Foreskin fibroblast (primary cell): ENCODE measurements at places on chromosomes 11 and 22.
A peak's percentile ranks its signal among the peaks of the same experiment; 100 is the strongest.

DNA sequence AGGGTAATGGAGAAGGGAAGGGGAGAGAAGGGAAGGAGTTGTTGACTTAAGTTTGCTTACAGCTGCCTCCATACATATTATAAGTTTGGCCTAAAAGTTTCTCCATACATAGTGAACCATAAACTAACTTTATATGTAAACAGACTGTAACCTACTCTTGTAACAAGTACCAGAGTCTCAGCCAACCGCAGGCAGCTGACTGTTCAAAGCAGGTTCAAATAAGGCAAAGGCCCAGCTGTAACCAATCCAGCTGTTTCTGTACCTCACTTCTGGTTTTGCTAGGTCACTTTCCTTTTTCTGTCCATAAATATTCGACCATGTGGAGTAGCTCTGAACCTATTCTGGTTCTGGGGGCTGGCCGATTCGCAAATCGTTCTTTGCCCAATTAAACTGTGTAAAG, 591.2 kb downstream of the INSC start:
- DNase-seq, result no peak

GRCh38 chr11:126080161-126080941, 17.7 kb upstream of the CDON start:
- no peak for DNase-seq

DNA sequence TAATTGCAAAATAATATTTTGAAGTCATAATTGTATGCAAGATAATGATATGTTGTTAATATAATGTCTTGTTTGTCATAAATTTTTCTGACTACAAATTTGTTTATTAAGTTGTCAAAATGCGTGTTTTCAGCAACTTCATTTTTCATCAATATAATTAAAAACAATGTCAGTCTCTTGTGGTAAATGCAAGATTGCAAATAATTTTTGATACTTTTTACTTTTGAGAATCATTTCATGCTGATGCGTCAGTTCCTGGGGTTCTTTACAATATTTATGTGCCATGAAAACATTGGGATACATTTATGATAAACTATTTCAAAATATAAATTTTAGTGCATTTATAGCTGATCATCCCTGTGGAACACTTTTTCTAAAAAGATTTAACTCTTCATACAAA, 1504.8 kb downstream of the BRD1 start:
- no peak for DNase-seq

- peak; percentile 88 for DNase-seq
Observed at GRCh38 chr22:29780748-29781676, 13.8 kb downstream of the UQCR10 start.

DNA sequence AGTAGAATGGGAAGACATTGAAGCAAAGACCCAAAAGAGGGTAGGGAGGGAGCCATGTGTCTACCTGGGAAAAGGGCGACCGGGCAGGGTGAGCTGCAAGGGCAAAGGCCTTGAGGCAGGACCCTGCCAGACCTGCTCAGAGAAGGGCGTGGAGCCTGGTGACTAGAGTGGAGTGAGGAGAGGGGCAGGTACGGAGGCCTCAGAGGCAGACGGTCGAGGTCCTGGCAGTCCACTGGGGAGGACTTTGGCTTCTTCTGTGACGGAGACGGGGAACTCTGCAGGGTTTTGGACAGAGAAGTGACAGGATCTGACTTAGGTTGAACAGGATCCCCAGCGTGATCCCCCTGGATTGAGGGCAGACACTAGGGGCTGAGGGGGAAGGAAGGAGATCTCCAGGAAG, 12.9 kb downstream of the RIBC2 start:
- no peak for DNase-seq

DNA sequence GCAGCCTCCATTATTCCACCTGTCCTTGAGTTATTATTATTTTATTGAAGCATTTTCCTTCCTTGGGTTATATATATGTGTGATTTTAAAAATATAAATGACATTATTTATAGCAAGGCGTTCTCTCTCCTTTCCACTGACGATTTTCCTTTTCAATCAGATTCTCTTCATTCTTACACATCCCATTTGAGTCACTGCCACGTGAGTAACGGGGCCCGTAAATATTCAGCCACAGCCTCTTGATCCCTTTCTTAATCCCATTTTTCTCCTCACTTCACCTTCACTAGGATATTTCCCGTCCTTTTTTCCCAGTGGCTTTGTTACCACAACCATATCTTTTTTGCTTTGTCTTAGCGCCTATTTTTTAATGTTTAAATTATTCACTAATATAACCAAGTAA, 396.2 kb downstream of the NTM start:
- DNase-seq, result no peak

GRCh38 chr11:60307507-60308195, 19.4 kb upstream of the MS4A6E start:
- no peak for DNase-seq

DNA sequence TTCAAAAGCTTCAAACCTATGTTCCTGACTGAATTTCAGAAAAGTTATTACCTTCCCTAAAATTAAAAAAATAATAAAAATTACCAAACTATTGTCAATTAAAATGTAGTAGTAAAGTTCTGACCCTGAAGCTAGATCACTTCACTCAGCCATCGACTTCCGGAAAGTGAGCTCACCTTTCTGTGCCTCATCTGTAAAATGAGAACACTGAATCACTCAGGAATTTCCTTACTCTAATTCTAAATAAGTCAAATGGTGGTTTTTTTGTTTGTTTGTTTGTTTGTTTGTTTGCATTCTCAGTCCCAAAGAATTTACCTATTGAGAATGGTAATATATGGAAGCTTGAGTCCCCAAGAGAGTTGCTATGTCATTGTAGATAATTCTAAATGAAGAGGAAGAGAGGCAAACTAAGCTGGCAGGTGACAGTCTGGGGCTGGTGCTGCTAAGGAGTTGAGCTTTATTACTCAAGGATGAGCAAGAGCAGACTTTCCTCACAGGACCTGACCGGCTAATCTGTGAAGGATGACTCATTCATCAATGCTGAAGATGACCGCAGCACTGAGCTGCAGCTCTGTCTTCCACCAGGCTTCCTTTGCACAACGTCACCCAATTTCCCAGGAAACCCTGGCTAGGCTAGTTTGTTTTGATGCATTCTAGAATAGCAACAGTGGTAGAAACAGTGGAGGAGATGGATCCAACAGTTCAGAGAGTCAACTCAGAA, 248.8 kb downstream of the RAB38 start:
- DNase-seq, result peak; percentile 56

DNA sequence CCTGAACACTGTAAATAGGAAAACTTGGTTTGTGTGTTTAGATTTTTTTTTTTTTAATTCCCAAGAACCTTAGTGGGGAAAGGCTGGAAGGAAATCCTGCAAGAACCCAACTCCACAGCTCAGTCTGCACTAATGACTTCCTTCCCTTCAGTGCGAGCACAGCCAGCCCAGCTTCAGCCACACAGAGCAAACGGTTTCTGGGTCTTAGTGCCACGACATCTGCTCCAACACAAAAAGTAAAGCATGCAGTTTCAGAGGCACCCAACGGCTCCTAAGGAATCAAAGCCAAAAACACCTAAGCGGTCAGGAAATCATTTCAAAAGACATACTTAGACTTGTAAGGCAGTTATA, 236.1 kb downstream of the TTC28 start:
- DNase-seq, result peak; percentile 73

GRCh38 chr22:18115906-18116371, 5.3 kb downstream of the TUBA8 start:
- no peak for DNase-seq

GRCh38 chr22:17479135-17479534, 84.2 kb upstream of the SLC25A18 start:
- no peak for DNase-seq

DNA sequence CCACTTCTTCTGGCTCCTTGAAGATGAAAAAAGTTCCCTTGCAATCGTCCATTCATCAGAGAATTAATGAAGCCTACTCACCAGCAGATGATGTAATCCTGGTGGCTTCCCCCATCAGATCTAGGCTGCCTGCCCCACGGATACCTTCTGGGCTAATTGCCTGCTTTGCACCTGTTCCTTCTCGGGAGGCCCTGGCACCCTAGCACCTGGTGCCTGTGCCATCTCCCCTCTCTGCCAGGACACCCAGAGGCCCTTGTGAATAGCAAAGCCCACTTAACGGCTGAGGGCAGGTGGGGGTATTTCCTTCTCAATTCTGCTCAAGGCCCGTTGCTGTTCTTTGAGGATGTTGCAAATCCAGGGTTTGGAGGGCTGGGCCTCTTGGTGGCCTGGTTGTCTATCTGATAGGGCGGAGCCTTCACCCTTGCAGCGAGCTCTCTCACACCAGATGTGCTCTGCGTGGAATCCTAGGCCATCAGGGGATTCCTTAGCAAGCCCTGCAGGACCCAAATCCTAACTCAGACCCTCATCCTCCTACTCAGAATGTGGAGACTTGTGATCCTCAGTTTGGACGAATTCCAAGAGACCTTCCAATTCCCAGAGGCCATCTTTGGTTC, at the start of gene LMO2:
Gene LMO2, minus strand, starts transcription at position 363 of the 614 bp plus-strand sequence. CDS start 22,360 bp downstream, outside the sequence.
- DNase-seq, result no peak

DNA sequence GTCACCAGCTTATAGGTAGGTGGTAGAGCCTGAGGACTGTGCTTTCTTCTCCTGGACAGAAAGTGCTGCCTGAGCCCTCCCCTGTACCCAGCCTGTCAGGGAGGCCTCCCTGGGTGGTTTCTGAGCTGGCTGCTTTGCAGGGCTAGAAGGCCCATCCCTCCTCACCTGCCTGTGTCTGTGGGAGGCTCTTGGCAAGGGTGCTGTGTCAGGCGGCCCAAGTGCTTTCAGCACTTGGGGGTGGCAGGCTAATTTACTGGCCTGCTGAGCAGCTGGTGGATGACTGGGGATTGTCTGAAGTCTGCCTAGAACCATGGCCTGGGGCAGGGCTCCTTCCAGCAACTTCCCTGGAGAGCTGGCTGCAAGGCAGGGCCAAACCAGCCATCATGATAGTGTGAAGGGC, 139.0 kb upstream of the NAV2 start:
- no peak for DNase-seq

- DNase-seq, result no peak
Observed at GRCh38 chr11:40542821-40543220, 916.6 kb downstream of the LRRC4C start.

DNA sequence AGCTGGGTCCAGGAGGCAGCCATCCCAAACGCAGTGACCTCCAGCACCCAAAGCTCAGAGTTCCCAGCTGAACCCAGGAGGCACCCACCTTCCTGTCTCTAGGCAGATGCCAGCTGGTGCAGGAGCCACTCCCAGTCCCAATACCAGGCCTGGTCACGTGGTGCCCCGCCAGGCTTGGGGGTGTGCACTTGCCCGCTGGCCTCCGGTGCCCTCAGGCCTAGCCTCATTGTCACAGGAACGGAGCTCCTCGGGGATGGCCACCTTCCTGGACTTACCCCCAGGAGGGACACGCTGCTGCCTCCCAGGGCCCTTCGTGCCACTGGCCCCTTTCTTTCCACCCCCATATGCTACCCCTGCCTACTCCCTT, 4.6 kb downstream of the BID start:
- DNase-seq, result no peak

- DNase-seq, result no peak
Observed at GRCh38 chr11:73465871-73466270, 89.7 kb downstream of the RELT start.

DNA sequence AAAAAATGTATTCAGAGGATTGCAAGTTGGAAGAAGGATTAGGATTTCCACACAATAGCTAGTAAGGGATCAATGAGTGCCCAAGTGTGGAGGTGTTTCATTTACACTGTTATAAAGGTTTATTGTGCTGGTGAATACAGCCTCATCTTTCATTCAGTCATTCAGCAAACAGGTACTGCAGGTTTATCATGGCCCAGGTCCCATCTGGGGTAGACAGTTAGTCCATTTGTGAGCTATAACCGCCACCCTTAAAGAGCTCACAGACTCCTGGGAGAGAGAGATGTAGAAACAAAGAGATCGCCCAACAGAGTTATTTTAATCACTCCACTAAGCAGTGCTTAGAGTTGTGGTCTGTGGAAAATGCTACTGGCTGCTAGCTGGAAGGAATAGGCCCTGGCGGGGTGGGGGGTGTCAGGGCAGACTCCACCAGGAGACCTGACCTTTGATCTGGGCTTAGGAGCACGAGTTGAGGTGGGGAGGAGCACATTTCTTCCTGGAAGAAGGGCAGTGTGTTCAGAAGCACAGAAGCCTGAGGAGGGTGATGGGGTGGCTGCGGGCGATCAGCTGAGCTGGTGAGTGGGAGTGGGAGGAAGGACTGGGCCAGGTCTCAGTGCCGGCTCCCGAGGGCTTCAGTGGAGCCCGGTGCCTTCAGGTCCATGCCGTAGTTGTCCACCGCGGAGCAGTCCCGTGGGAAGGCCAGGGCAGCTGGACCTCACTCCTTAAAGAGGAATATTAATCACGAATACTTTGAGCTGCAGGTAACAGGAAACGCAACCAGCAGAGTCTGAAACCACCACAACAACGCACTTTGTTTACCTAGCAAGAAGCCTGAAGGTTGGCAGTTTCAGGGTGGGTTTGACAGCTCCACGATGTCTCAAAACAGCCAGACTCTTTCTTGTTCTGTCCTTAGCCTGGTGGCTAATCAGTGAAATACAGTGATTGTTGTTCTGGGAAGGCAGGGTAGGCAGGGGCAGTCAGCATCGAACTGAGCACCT, 11.2 kb downstream of the TOM1 start:
- no peak for DNase-seq
